ENCODE measurements at places on chromosomes 16 and 17. TPM values are rescaled to one million over a fixed set of nuclear protein-coding genes. Genes with fewer than 3 reads are reported as not detected.

The ZFPM1 gene
- polyA plus RNA-seq, result 0.41 TPM

The KIF19 gene
- polyA plus RNA-seq, result not detected

The PPP1R27 gene
- not detected for polyA plus RNA-seq

The ITGAX gene
- polyA plus RNA-seq, result not detected

The SLC35G3 gene
- polyA plus RNA-seq, result not detected

The KCNH6 gene
- polyA plus RNA-seq, result not detected

The OSBPL7 gene
- 11.4 TPM for polyA plus RNA-seq

The MYO15B gene
- 7.2 TPM for polyA plus RNA-seq

The KRT12 gene
- polyA plus RNA-seq, result not detected

The ZNF469 gene
- not detected for polyA plus RNA-seq

The DLX4 gene
- polyA plus RNA-seq, result not detected

The CPHXL2 gene
- polyA plus RNA-seq, result not detected

The CHRNB1 gene
- 18.2 TPM for polyA plus RNA-seq

The RGS9 gene
- polyA plus RNA-seq, result 8.0 TPM

The TSPAN10 gene
- polyA plus RNA-seq, result not detected

The ASGR2 gene
- polyA plus RNA-seq, result not detected

The BCAR1 gene
- 39.1 TPM for polyA plus RNA-seq

The RAB26 gene
- polyA plus RNA-seq, result 4.9 TPM

The ADAMTS18 gene
- 0.68 TPM for polyA plus RNA-seq

The SMTNL2 gene
- polyA plus RNA-seq, result 0.81 TPM

The TLCD2 gene
- 0.08 TPM for polyA plus RNA-seq

The SEPTIN1 gene
- not detected for polyA plus RNA-seq

The FSCN2 gene
- 3.6 TPM for polyA plus RNA-seq

The JPT2 gene
- polyA plus RNA-seq, result 61.4 TPM

The GDPD3 gene
- 3.6 TPM for polyA plus RNA-seq

The CCDC154 gene
- polyA plus RNA-seq, result 3.1 TPM

The FBXL16 gene
- polyA plus RNA-seq, result 3.4 TPM

The TNP2 gene
- polyA plus RNA-seq, result not detected

The NIP7 gene
- polyA plus RNA-seq, result 12.2 TPM

The ARL5C gene
- polyA plus RNA-seq, result not detected

The GSPT1 gene
- polyA plus RNA-seq, result 31.0 TPM

The MAPT gene
- 101 TPM for polyA plus RNA-seq

The DHX8 gene
- 20.7 TPM for polyA plus RNA-seq

The HOXB1 gene
- not detected for polyA plus RNA-seq

The ADAD2 gene
- not detected for polyA plus RNA-seq

The FAM222B gene
- 6.4 TPM for polyA plus RNA-seq

The PIK3R5 gene
- not detected for polyA plus RNA-seq
